Activated CD8-positive, alpha-beta memory T cell treated with anti-CD3 and anti-CD28 coated beads, Interleukin-2, amount 50 U/mL, for 48 hours (primary cell): ENCODE measurements at places on chromosomes 16 and 17.

DNA sequence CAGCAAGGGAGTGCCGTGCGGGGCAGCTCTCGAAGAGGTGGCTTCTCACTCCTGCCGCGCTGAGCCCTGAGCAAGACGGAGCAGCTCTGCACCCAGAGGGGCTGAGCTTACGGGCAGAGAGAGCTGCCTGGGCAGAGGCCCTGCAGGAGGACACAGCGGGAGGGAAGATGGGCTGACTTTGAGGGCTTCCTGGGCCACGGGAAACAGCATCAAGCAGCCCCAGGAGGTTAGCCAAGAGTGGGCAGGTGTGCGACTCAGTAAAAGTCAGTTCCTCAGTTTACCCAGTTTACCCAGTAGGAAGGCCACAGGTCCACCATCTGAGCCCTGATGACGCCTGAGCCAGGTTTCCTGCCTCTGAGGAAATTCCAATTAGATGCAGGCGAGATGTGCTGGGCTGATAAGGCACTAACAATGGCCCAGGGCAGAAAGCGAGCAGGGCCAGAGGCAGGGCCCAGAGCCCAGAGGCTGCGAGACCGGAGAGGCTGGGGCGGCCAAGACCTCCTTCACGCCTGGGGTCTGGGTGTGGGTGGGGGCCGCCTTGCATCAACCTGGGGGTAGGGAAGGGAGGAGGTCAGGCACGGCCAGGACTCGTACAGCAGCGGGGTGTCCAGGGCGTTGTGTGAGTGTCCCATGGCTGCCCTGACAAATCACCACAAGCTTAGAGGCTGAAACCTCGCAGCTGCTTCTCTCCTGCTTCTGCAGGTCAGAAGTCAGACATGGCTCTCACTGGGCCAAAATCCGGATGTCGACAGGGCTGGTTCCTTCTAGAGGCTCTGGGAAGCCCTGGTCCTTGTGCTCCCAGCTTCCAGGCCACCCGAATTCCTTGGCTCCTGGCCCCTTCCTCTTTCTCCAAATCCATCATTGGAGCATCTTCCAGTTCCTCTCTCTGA, 32.0 kb upstream of the CIBAR2 start:
- DNase-seq, result no peak

DNA sequence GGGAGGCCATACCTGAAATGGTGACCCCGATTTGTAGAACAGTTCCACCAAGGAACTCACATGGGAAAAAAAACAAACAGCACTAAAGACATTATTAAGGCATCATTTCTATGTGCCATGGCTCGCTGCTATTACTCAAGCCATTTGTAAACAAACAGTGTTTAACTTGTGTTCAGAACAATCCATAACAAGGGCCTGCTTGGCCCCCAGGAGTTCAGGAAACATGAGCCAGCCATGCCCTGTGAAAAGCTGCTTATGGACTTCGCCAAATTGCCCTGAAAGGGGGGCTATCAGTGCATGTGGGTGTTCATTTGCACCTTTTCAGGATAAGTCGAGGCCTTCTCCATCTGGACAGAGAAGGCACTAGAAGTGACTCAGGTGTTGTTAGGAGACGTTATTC, 8.0 kb downstream of the POLR3K start:
- DNase-seq, result no peak

- DNase-seq, result no peak
Observed at GRCh38 chr17:16158714-16159113, 56.6 kb downstream of the NCOR1 start.

- no peak for DNase-seq
Observed at GRCh38 chr17:83100220-83100852, 20.9 kb downstream of the METRNL start.

DNA sequence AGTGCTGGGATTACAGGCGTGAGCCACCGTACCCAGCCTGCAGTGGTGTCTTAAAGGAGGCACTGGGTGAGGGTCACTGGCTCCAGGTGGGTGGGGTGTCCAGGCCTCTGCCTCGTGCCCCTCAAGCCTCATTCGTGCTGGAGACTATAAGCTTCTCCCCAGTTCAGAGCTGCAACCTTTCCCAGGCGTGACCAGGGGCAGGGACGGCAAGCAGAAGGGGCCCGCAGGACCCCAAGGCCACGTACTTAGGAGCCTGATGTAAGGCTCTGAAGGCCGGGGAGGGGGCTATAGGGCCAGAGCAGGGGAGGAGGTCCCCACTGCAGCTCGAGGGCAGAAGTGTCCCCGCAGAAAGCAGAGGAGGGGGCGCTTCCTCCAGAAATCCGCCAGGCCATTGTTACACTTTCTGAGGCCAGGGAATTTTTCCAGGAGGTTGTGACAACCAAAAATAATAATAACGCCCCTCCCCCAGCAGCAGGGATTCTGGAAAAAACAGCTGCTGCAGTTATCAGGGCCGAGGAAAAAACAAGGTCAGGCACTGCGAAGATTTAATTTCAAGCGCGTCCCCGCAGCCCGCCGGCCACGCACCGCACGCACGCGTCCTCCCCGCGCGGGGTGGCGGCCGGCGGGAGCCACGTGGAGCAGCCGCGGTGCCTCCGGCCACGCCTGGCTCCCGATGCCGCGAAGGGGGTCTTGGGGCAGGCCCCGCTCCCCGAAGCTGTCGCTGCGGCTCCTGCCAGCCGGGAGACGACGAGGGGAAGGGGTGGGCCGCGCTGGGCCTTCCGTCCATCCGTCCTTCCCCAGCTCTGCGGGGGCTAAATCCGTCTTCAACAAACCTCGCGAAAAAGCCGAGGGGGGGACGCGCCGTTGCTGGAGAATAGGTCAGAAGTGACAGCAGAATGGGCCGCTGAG, 45.8 kb upstream of the SLC38A10 start:
- DNase-seq, result no peak
